ENCODE measurements at places on chromosomes 16 and 17. TPM values are rescaled to one million over a fixed set of nuclear protein-coding genes. Genes with fewer than 3 reads are reported as not detected.
A peak's percentile ranks its signal among the peaks of the same experiment; 100 is the strongest.

DNA sequence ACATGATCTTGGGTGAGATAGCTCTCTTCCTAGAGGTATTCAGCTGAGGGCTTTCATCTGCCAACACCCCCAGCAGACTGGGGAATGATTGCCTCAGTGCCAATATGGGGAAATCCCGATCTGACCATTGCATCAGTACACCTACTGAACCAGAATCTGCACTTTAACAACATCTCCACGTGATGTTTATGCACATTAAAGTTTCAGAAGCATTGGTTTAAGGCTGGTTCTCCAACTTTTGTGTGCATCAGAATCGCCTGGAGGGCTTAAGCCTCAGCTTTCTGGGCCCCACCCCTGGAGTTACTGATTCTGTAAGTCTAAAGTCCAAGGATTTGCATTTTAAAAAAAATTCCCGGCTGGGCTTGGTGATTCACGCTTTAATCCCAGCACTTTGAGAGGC lies 123.6 kb upstream of the MED13 start:
- no peak for DNase-seq

- DNase-seq, result no peak
Observed at GRCh38 chr16:57258910-57259475, 13.9 kb downstream of the ARL2BP start.

DNA sequence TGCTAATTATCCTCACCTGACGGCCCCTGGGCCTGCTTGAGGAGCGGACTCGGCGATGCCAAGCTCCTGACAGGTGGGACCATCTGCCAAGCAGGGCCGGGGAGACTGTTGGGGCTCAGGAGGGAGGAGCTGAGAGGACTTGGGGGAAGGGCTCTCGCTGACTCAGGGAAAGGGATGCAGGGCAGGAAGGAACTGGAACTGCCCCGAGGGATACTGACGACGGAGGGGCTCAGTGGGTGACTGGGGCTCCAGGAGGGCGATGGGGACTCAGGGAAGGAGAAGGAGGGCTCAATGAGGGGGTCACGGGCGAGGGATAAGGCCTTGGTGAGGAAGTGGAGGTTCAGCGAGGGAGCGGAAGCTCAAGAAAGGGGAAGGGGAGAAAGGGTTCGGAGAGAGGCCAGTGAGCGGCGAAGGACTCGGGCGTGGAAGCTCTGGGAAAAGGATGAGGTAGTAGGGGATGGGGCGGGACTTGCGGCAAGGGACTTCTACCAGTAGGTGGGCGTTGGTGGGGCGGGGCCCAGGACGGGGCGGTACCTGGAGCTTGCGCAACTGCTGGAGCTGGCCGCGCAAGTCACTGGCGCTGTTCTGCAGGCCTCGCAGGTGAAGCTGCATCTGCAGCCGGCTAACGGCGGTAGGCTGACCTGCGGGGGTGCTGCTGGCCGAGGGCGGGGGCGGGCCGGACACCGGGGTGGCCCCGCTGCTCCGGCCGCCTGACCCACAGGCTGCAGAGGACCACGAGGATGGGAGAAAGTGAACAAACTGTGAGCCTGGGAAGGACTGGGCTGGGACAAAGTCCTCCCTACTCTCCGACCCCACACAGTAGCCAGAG lies 46.5 kb downstream of the SRCIN1 start:
- peak; percentile 90 for DNase-seq

Gene BRICD5
- 6.4 TPM for total RNA-seq

Measured in adrenal gland (tissue), 19 donors.